ENCODE measurements at places on chromosomes 4 and X. TPM values are rescaled to one million over a fixed set of nuclear protein-coding genes. Genes with fewer than 3 reads are reported as not detected.
A peak's percentile ranks its signal among the peaks of the same experiment; 100 is the strongest.

The RGN gene
- 2.1 TPM for polyA plus RNA-seq

The SPANXA2 gene
- polyA plus RNA-seq: not detected

The SERTM2 gene
- 0.02 TPM for polyA plus RNA-seq

The SSX3 gene
- not detected for polyA plus RNA-seq

The HELQ gene
- polyA plus RNA-seq: 12.2 TPM

The SAP30 gene
- polyA plus RNA-seq: 22.7 TPM

- DNase-seq: no peak
Measured at GRCh38 chr4:84063619-84064018, 435.5 kb downstream of the NKX6-1 start.

- no peak for DNase-seq
Measured at GRCh38 chrX:132831336-132831973, 127.0 kb downstream of the HS6ST2 start.

- no peak for DNase-seq
Measured at GRCh38 chr4:39341075-39341725, 25.0 kb downstream of the RFC1 start.

DNA sequence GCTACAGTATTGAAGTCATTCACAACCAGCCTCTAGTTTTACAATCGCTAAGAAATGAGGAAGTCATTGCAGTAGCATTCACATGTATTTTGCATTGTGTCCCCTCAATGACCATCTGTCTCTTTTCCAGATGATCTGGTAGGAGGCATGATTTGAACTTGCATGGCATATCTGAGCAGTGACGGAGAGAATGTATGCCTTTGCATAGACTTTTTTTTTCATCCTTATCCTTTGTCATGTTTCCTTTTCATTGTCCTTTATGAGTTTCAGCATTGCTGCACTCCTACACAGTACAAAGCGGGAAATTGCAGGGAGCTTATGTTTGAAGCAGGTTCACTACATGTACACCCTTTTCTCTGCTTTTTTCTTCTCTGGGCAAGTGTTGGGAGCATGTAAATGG lies 516.4 kb upstream of the GRIA3 start:
- no peak for DNase-seq

GRCh38 chr4:65370709-65371108 lies 299.6 kb downstream of the EPHA5 start:
- DNase-seq: no peak

DNA sequence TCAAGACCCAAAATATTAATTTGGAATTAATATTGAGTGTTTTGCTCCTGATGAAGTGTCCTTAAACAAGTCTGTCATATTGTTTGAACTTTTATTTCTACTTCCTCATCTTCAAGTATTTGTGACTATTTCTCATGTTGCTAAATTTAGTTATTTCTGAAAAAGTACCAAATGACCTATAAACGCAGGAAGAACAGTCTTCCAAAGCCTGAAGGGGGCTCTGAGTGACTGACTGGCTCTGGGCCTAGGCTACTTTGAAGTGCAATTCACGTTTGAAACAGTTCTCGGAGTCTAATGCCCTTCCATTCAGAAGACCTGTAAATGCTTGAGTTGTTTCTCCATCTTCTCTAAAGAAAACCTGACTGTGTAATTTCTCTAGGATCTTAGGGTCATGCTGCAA lies 26.5 kb downstream of the GALNT7 start:
- no peak for DNase-seq

GRCh38 chr4:145277011-145277410 lies 96.6 kb upstream of the OTUD4 start:
- DNase-seq: no peak

GRCh38 chr4:4663028-4663427 lies 121.2 kb upstream of the STX18 start:
- DNase-seq: no peak

GRCh38 chr4:93317057-93317456 lies 511.5 kb upstream of the ATOH1 start:
- DNase-seq: no peak

DNA sequence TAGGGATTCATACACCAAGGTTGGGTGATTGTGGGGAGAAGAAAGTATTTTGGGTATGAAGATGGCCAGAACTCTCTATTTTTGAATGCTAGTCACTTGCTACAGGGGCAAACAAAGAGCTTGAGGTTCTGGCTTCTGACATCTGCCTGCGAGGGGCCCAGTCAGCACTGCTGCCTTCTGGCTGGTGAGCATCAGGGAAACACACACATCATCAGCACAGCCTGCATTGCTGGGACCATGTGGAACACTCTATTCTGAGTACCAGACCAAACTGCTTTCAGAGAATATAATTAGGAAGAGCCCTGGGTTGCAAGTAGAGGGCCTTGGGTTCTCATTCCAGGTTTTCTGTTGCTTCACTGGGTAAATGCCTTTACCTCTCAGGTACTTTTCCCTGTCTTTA lies 14.1 kb downstream of the TRPC5 start:
- DNase-seq: no peak

DNA sequence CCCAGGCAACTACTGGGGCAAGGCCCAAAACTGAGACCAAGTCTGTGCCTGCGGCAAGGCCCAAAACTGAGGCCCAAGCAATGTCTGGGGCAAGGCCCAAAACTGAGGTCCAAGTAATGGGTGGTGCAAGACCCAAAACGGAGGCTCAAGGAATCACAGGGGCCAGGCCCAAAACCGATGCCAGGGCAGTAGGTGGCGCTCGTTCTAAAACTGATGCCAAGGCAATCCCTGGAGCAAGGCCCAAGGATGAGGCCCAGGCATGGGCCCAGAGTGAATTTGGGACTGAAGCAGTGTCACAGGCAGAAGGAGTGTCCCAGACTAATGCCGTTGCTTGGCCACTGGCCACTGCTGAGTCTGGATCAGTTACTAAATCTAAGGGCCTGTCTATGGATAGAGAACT lies 2.7 kb downstream of the GPRASP2 start:
- no peak for DNase-seq

DNA sequence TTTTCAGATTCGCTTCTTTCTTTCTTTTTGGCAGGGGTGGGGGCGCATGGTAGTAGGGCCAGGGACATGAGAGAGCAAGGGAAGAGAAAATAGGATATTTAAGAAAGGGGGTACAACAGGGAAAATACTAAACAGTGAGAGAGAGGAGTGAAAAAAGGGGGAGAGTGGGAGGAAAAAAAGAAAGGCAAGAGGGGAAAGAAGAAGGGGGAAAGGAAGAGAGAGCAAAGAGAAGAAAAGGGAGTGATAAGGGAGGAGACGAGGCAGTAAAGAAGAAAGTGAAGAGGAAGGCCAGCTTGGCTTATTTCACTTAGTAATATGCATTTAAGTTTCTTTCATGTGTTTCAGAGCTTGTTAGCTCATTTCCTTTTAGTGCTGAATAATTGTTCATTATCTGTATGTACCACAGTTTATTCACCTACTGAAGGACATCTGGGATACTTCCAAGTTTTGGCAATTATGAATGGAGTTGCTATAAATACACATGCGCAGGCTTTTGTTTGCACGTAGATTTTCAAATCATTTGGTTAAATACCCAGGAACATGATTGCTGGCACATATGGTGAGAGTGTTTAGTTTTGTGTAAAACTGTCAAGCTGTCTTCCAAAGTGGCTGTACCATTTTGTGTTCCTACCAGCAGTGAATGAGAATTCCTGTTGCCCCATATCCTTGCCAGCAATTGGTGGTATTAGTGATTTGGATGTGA lies 37.3 kb downstream of the CASP6 start:
- no peak for DNase-seq

DNA sequence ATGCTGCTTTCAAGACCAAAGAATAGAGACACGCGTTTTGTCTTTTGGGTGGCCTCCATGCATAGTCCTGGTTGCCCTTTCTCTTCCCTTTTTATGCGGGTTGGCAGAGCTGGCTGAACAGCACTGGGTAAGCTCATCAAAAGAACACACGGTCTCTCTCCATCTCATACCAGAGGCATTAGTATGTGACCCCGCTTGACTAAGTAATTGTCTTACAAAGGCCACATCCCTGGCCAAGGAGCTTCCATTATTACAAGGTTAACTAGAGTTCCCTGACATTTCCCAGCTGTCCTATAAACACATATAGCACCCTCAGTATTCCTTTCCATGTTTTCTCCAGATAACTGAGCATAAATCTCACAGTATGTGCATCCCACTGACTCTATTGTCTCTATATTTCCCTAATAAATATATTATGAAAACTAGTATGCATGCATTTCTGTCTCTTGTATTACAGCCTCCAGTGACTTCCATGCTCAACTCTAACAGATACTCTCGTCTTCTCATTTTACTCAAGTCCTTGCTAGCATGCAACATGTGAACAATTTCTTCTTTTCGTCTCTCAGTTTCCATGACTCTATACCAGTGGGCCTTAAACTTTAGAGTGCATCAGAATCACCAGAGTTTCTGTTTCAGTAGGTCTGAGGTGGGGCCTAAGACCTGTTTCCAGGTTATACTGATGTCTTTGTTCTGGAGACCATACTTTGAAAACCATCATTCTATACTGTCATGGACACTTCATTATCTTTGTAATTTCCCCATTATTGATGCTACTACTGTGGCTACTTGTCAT lies 247.7 kb upstream of the ARSJ start:
- DNase-seq: no peak

- DNase-seq: no peak
Measured at GRCh38 chr4:56434599-56435139, 746 bp downstream of the PPAT start.

- DNase-seq: no peak
Measured at GRCh38 chr4:23920716-23921446, 31.0 kb upstream of the PPARGC1A start.

DNA sequence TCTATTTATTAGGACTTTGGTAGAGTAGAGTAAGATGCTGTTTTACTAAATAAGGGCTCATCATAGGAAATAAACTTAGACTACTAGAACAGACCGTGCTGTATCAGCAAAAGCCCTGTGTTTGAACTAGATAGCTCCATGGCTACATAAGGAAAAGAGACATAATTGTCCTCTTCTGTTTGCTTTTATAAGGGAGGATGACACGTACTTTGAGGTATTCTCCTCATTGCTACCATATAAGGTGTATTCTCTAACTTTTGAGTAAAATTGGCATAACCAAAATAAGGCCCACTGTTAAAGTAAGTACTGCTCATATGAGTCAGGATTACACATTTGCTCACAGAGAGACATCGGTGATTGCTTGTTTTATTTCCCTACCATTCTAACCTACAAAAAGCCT lies 64.3 kb downstream of the PDLIM5 start:
- peak; percentile 64 for DNase-seq

GRCh38 chr4:1043651-1044468 lies 32.4 kb downstream of the FGFRL1 start:
- DNase-seq: peak; percentile 98

All from AG04450 (cell line).